ENCODE measurements at places on chromosomes 2 and 18.

- no peak for DNase-seq
These were observed 935 bp upstream of the RAMP1 start for GRCh38 chr2:237858294-237859081.

DNA sequence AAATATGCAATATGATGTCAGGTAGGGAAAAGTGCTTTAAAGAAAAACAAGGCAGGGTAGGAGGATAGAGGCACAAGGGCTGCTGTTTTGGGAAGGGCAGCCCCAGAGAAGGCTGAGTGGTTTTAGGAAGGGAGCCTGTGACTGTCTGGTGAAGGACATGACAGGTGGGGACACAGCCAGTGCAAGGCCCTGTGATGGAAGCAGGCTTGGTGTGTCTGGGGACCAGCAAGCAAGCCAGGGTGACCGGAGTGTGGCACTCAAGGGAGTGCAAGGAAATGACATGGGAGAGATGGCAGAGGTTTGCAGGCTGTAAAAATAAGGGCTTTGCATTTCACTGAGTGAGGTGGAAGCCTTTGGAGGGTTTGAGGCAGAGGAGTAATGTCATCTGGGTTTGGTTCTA, 62.0 kb downstream of the LTBP1 start:
- DNase-seq: no peak

DNA sequence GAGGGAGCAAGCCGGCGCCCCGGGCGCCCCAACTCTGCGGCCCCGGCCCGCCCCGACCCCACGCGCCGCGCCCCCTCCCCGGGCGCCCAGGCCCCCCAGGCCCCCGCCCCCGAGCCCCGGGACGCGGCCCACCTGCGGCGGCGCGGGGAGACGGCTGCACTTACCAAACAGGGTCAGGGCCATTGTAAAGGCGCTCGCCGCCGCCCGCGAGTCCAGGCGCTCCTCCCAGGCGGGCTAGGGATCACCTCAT, 526 bp downstream of the CHN1 start:
- no peak for DNase-seq

DNA sequence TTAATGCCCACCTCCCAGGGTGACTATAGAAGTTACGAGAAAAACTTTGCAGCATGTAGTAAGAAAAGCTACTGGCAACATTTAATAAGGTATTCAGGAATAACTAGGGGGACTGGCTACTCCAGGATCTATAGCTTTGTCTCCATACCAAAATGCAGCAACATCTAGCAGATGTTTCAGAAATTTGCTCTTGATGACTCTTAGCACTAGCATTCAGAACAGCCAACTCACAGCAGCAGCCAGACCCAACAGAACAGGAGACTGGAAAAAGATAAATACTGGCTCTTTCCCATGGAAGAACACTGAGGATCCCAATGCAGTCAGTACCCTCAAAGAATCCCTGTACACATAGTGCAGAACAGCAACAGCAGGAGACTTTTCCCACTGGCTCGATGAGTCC, 105.0 kb downstream of the PRKRA start:
- no peak for DNase-seq

GRCh38 chr2:145352484-145352883, 832.6 kb upstream of the ZEB2 start:
- DNase-seq: no peak

- DNase-seq: no peak
These were observed 32.1 kb downstream of the NAT8 start for GRCh38 chr2:73610111-73610510.
